ENCODE measurements at places on chromosomes 13 and 19.
A peak's percentile ranks its signal among the peaks of the same experiment; 100 is the strongest.

- no peak for DNase-seq
Measured at GRCh38 chr13:77902319-77902963, 16.2 kb downstream of the EDNRB start.

- no peak for DNase-seq
Measured at GRCh38 chr13:84661718-84662117, 779.4 kb upstream of the SLITRK1 start.

DNA sequence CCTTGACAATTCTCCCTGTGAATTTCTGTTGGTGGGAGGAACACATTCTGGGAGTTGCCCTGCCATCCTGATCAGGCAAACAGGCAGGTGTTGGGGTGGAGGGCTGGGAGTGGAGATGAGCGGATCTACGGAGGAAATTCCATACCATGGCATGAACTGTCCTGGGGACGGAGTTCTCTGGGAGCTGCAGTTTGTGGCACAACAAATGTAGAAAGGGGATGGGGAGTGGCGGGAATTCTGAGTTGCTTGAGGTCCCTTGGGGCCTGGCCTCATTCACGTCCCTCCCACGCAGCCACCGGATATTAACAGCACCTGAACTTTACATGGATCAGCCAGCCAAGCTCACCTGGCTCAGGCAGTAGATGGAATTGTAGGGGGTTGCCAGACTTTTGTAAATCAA, 70.0 kb downstream of the CHST8 start:
- DNase-seq, result no peak

DNA sequence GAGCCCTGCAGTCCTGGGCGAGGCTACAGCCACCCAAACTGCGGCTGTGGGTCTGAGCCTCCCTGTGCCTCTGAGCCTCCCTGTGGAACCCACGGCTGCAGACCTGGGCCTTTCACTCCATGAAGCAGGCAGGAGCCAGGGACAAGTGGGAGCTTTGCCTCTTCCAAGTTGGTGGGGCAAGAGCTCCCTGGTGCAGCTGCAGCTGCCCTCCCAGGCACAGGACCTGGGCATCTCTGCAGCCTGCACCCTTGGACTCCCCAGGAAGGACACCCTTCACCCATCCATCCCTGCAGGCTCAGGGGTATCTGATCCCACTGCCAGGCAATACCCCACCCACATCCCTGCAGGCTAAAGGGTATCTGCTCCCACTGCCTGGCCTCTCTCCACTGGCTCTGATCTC, 2.3 kb downstream of the TEX26 start:
- no peak for DNase-seq

DNA sequence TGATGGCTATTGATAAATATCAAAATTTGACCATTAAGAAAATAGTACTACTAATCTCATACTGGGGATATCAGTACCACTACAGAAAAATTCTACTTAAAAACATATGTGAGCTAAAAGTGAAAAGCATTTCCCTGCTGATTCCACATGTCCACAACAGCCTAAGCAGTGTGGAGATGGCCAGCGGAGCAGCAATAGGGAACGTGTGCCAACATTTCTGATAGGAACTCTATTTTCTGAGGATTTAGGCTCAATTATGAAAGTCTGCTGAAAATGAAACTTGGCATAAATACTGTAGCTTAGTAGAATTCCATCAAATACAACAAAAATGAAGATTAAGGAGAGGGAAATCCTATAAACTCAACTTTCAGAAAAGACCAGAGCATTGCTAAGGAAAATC, 311.6 kb downstream of the ENOX1 start:
- no peak for DNase-seq

- no peak for DNase-seq
Measured at GRCh38 chr13:32381539-32381938, 46.4 kb downstream of the N4BP2L1 start.

DNA sequence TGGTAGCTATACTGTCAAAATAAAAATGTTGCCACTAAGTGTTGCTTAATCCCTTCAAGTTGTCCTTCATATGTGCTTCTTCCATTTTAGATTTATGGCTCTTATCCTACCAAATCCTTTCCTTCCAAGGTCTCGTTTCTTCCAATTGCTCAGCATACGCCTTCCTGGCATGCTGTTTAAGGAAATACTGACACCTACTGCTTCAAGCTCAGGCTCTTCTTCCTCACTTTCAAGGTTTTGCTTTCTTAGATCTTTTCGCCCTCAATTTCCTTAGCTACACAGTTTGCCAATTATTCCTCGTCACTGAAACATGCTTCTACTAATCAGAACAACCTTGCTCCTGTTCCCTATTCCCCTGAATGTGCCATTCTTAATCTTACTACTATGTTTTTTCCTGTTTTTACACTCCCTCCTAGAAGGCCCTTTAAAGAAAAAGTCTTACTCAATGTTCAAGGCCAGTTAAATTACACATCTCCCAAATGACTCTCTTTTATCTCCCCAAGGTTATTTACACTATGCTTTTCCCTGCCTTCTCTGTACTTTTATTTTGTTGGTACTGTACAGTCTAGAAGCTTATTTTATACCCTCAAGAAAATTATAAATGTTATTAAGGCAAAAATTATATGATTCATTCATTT, 343.1 kb downstream of the MZT1 start:
- DNase-seq, result no peak

GRCh38 chr19:36604656-36605100, 435 bp upstream of the ZNF382 start:
- DNase-seq, result peak; percentile 72

DNA sequence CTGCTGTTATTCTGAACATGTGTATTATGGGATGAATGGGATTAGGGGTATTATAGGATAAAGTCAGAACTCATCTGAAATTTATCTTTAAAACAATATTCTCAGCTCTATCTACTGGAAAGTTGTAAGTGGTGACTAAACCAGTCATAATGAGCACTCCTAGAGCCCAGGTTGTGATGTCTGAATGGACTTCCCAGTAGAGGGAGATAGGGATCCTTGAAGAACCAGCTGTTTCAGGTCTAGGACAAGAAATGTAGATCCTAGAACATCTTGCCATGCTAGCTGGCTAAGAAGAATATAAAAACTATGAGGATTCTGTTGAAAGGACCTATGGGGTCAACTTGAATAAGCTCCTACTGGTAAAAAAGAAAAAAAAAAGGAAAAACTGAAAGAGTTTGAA, 310.8 kb downstream of the SLC7A1 start:
- DNase-seq, result no peak

DNA sequence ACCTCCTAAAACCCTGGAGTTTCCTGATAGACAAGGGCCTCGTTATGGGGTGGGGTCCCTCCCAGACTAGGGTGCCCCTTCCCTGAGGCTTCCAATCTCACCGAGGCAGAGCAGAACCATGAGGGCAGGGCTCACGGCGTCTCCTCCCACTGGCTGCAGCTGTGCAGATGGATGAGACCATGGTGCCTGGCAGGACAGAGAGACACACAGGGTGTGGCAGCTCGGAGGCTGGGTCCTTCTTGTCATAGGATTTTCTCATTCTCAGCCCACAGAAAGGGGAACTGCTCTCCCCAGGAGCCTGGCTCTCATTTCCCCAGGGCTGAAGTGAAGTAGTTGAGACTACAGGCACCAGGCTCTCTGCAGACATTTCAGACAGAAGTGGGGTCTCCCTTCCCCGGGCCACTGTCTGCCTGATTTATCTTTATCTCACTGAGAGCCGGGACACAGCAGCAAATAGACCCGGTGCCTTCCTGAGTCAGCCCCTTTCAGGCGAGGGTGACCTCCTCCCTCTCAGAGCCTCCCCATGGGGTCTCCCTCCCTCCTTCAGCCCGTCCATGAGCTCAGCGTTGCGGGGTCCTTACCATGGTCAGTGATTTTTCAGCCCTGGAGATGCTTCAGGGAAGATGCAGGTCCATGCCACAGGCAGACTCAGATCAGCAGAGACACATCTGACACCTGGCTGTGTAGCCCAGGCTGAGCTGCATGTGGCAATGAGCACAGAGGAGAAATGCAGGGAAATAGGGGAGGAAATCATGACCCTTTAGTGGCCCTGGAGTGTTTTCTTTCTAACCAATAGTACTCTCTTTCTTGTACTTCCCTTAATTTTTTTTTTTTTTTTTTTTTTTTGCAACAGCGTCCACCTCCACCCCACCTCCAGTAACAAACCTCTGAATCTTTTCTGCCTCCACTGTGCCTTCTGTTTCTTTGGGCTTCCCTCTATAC, at the start of gene LILRA5:
Gene LILRA5 (minus strand): TSS at position 731 of the 942 bp plus-strand sequence. CDS start 147 bp downstream, at position 584.
- no peak for DNase-seq

DNA sequence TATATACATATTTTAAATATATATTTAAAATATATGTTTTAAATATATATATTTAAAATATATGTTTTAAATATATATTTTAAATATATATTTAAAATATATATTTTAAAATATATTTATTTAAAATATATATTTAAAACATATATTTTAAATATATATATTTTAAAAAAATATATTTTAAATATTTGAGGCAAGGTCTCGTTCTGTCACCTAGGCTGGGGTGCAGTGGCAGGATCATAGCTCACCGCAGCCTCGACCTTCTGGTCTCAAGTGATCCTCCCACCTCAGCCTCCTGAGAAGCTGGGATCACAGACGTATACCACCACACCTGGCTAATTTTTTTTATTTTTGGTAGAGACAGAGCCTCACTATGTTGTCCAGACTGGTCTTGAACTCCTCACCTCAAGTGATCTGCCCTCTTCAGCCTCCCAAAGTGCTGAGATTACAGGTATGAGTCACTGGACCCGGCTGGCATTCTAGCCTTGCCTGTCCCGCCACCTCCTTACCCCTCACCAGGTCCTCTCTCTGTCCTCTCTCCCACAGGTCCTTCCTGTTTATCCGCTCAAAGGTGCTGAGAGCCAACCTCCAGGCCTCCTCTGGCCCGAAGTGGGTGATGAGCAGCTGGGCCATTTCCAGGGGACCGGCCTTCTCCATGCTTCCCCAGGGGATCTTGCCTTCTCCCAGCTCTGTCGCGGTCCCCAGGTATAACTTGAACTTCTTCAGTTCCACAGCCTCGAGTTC, 564 bp downstream of the NLRP12 start:
- no peak for DNase-seq

DNA sequence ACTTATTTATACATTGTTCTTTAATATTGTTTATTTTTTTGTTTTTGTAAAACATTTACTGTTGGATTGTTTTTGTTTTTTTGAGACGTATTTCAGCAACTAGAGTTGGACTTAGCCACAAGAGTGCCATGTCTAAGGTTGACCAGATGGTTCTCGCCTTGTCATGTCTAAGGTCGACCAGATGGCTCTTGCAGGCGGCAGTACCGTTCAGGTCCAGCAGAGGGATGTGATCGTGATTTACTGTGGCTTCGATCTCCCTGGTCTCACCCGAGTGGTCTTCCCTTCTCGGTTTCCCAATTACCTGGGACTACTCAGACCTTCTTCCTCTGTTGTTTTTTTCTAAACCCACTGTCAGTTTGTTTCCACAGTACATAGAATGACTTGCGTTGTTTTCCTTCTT, 1438.6 kb downstream of the UQCRFS1 start:
- no peak for DNase-seq

DNA sequence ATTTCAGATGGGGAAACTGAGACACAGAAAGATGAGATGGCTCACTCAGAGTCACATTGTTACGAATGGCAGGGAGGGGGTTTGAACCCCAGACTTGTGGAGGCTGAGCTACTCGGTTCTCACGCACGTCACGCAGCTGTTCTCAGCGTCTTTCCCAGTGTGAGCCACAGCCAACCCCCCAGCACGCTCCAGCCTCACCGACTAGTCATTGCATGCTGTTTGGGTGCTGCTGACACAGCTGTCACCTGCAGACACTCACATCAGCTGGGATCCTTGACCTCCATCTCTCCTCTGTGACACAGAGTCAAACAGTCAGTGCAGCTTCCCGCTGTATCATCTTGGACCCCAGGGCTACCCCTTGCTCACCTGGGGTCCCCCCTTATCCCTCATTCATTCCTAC, 2.4 kb upstream of the NCAN start:
- DNase-seq, result no peak

DNA sequence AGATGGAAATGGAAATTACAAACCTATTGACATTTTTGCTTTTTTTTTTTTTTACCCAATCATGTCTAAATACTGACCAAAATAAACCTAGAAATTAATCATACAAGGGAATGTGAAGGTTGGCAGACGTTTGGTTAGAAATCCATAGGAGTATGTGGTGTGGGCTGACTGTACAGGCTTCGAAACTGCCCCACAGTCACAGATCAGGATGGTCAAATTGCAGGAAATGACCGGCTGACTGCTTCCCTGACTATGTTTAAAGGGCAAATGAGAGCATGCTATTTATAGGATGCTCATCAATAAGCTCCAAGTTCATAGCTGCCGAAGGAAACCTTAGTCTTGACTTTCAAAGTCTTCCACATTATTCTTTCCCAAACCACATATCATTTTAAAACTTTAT, 118.4 kb downstream of the COG6 start:
- no peak for DNase-seq

GRCh38 chr19:17692566-17692965, 4.4 kb upstream of the UNC13A start:
- no peak for DNase-seq

- DNase-seq, result no peak
Measured at GRCh38 chr19:35327642-35328041, 1.3 kb upstream of the CD22 start.

DNA sequence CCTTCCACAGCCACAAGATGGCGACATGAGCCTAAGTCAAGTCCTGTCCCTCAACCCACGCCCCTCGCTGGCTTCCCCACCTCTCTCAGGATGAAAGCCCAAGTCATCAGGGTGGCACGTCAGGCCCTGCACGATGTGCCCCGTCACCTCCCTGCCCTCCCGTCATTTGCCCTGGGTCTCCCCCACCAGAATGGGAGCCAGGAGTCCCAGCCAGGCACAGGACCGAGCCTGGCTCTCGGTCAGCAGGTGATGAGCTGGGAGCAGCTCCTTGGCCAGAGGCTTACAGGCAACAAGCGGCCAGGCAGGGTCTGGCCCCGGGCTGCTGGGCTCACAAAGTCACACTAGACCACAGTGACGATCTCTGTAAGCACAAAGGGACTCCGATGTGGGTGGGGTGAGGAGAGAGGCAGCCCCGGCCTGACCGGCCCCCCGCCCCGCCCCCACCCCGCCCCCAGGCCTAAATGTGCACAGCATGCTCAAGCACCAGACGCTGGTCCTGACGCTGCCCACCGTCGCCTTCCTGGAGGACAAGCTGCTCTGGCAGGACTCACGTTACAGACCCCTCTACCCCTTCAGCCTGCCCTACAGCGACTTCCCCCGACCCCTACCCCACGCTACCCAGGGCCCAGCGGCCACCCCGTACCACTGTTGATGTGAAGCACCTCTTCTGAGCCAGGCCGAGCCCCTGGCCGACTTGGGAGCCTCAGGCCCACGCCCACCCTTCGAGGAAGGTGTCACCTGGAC, 7.3 kb downstream of the MRPL4 start:
- peak; percentile 85 for DNase-seq

All from stimulated activated CD4-positive, alpha-beta T cell treated with anti-CD3 and anti-CD28 coated beads, Interleukin-1b, Interleukin-23, amount 100 ng/mL, for 1 hour (primary cell).